ENCODE measurements at places on chromosomes 5 and 9.

GRCh38 chr5:10904862-10905432 is 143.9 kb upstream of the DAP start:
- no peak for DNase-seq

- DNase-seq, result no peak
These were observed 165.5 kb upstream of the RGS7BP start for GRCh38 chr5:64340293-64340692.

DNA sequence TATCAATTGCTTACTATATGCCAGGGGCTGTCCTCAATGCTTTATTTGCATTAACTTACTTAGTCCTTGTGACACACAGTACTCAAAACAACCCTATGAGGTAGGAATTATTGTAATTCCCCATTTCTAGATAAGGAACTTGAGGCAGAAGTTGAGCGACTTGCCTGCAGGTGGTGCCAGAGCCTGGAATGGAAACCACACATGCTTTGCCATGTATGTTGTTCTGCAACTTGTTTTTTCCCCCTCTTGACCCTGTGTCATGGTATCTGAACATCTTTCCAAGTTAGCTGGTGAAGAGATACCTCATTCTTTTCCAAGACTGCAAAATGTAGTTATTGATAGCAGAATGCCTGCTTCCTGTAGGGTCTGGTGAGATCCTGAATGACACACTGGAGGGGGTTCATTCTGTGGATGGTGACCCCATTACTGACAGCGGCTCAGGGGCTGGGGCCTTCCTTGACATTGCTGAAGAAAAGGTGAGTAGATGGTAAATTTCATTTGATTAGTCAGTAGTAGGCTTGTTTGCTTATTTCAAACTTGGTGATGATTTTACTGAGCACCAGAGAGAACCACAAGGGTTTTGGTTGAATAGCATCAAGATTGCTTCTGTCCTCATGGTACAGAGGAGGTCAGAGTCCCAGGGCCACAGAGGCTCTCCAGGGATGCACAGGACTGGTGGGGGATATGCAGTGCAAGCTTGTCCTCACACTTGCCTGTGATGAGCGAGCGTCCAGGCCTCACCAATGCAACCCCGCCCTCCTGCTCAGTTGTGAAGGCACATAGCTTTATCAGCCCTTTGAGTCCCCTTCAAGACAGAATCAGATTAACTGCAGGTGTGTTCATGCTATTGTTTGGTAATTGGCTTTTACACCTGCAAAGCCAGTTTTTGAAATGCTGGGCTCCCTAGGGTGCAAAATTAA is 57.0 kb downstream of the COL15A1 start:
- no peak for DNase-seq

- no peak for DNase-seq
These were observed 1.1 kb upstream of the ANKDD1B start for GRCh38 chr5:75610201-75610600.

DNA sequence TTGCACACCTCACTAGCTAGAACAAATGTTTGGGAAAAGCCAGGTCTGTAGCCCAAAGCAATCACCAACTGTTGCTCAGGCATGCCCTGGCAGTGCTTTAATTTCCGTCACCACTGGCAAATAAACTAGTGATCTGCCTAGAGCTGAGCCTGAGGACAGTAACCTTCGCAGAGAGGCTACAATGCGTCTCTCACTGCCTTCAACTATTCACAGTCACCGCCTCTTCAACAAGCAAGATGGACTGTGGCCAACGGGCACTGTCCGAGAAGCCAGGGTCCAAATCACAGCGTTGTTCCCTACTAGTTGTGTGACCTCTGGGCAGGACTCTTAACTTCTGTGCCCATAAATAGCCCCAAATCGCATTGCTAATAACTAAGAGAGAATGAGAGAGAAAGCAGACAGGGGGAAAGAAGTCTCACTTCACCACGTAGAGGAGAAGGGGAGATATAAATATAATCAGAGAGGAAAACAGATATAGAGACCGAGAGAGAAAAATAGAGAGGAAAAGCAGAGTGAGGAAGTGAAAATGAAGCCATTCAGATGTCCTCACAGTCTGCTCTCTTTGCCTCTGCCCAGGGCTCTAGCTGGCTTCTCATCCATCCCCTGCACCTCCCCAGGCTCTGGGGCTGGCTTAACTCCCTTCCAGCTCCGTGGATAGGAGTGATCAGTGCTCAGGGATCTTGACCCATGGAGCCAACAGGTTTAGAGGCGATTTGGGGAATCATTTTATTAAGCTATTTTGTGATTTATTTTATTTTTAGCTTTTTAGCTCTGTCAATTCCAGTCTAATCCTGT is 157.9 kb downstream of the ZDHHC21 start:
- no peak for DNase-seq

GRCh38 chr5:74378464-74378863 is 262.1 kb downstream of the ENC1 start:
- DNase-seq, result no peak

- no peak for DNase-seq
These were observed 230.7 kb upstream of the SGCD start for GRCh38 chr5:156096259-156096658.

DNA sequence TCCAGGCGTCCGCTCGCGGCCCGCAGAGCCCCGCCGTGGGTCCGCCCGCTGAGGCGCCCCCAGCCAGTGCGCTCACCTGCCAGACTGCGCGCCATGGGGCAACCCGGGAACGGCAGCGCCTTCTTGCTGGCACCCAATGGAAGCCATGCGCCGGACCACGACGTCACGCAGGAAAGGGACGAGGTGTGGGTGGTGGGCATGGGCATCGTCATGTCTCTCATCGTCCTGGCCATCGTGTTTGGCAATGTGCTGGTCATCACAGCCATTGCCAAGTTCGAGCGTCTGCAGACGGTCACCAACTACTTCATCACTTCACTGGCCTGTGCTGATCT is 294 bp downstream of the ADRB2 start:
- peak; percentile 54 for DNase-seq

DNA sequence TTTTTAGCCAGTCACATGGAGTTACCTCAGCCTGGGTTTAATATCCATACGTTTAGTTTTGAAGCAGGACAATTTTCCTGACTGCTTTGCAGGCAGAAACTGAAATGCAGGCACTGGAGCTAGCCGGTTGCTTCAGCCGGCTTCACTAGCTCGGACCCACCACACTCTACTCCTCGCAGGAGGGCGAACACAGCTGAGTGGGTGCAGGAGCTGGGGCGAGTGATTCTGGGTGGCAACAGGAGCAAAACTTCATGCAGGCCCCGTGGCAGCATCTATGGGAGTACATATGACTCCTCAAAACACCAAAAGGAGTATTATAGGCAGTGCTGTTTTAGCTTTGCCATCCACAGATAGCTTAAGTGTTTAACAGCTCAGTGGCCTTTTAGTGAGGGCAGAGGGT is 1211.8 kb upstream of the NUDT12 start:
- no peak for DNase-seq

GRCh38 chr5:94094793-94095441 is 353.5 kb upstream of the POU5F2 start:
- no peak for DNase-seq

DNA sequence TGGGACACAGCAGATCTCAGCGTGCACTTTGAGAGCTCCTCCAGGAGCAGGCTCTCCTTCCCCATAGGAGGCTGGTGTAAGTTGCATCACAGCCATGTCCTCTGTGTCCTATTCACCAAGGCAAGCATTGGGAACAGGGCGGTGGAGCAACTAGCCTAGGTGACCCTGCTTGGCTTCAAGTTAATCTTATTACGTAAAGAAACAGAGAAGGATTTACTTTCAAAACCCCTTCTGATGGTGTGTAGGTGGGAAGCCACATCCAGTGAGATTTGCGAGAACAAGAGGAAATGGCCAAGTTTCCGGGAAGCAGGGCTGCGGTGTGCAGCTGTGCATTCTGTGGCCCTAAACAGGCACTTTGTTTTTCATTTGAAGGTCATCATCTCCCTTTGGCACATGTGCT is 80.2 kb downstream of the TRIO start:
- no peak for DNase-seq

DNA sequence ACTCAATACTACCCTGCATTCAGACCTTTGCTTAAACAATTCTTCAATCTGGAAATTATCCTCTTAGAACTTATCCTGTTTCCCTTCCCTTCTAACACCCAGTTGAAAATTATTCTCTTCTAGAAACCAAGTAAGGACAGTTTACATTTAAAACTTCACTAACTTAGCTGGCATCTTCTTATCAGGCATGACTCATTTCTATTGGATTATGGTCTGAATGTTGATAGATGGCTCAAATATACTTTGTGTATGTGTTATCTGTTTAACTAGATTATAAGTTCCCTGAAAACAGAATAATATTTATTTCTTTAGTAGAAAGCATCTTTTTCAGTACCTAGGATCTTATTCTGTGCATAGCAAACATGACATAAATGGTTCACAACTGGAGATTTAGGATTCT is 161.9 kb downstream of the PPP2R2B start:
- DNase-seq, result no peak

GRCh38 chr5:6491196-6491918 is 42.7 kb downstream of the UBE2QL1 start:
- no peak for DNase-seq

DNA sequence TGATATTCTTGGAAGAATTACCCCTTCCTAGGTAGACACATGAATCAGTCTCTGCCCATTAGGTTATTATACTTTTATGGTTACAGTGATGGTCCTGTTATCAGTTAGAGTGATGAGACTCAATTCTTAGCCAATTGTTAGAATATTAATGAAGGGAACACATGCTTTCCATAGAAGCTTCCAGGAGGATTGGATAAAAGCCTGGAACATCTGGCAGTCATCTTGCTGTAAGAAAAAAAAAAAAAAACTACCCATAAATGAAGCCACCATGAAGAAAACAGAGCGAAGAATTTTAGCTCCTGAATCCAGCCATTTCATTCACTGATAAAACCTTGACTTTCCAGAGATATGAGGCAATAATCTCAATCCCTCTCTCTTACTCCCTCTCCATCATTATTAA is 262.5 kb upstream of the GRIN3A start:
- DNase-seq, result no peak

- no peak for DNase-seq
These were observed 29.3 kb upstream of the STOM start for GRCh38 chr9:121399126-121399882.
